ENCODE measurements at places on chromosomes 13 and 19.

- no peak for DNase-seq
Measured at GRCh38 chr19:17772172-17772571, 20.9 kb downstream of the FCHO1 start.

DNA sequence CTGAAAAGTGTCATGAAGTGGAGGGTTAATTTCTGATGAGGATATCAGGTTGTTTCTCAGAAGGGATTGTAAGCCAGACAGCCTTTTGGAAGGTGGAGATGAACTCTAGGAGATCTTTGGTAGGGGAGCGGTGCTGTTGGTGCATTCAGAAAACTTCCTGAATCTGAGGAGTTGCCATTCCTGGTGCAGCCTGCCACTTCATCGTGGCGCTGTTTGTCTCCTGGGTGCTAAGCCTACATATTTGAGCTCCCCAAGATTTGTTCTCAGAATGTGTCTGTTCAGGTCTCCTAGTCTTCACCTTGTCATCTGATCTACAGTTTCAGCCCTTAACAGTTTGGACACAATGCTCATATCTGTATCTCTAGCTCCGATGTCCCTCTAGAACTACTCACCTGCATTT lies 285.6 kb downstream of the MTUS2 start:
- DNase-seq: no peak

GRCh38 chr13:37395544-37395943 lies 203.0 kb downstream of the POSTN start:
- DNase-seq: no peak

DNA sequence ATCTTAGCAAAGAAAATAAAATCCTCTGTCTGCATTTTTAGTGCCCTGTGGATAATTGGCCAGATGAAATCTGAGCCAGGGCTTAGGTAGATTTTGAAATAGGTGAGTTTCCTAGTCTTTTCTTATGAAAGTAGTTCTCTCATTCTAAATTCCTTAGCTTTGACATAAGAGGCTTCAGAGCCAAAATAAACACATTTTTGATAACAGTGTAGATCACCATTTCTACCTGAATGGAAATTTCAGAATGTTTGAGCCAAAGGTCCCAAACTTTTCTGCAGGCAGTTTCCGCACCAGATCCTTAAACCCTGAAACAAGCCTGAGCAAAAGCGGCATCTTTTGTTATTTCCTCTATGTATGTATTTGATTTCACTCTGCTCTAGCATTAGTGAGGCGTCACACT lies 551.2 kb downstream of the EFNB2 start:
- no peak for DNase-seq

DNA sequence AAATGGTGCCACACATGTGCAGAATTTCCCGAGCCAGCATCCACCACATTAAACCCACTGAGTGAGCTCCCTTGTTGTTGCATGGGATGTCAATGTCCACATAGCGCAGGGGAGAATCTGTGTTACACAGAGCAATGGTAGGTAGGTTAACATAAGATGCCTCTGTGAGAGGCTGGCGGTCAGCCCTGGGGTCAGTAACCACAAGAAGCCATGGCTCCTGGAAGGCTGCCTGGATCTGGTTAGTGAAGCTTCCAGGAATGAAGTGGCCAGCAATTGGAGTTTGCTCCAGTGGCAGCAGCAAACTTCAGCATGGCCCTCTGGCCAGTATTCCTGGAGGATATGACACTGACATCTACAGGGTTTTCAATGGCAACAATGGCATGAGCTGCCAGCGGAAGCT lies 37.0 kb upstream of the PCDH9 start:
- DNase-seq: no peak

GRCh38 chr13:43963726-43964125 lies 84.0 kb downstream of the LACC1 start:
- DNase-seq: no peak

DNA sequence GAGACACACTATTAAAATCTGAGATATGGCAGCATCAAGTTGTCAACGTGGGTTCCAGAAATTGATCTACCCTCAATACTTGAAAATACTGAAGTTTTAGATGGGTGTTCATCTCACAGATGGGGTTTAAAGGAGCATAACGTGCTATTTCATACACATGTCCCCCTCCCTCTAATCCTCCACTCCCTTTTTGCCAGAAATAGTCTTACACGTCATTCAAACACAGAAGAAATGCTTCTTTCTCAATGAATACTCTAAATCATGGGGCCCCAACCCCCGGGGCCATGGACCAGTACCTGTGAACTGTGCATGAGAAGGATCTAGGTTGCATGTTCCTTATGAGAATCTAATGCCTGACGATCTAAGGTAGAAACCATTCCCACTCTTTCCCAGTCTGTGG lies 19.6 kb downstream of the KLF12 start:
- DNase-seq: no peak
